ENCODE measurements at places on chromosomes 16 and 17.
A peak's percentile ranks its signal among the peaks of the same experiment; 100 is the strongest.

DNA sequence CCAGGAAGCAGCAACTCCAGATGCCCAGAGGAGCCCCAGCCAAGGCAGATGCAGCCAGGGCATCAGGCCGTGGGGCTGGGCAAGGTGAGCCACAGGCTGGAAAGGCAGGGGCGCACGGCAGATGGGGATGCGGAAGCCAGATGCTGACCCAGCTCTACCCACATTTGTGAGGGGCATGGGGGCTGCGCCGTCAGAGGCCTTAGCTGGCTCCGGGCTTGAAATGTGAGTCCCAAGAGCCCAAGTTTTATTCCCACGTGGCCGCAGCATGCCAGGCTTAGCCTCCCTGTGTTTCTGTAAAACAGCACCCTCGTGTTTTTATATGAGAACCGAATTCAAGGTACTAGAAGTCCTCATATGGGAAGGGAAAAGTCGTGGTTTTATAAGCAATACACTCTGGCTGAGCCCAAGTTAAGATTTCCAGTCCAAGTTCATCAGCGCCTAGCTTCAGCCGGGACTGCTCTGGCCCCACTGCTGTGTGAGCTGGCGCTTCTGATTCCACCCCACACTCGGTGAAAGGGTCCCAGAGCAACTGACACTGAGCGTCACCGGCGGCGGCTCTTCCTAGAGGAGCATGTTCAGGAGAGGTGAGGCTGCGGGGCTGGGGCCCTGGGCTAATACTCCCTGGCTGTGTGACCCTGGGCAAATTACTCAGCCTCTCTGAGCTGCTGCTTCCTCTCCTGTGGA, 6.7 kb upstream of the C16orf95 start:
- no peak for DNase-seq

DNA sequence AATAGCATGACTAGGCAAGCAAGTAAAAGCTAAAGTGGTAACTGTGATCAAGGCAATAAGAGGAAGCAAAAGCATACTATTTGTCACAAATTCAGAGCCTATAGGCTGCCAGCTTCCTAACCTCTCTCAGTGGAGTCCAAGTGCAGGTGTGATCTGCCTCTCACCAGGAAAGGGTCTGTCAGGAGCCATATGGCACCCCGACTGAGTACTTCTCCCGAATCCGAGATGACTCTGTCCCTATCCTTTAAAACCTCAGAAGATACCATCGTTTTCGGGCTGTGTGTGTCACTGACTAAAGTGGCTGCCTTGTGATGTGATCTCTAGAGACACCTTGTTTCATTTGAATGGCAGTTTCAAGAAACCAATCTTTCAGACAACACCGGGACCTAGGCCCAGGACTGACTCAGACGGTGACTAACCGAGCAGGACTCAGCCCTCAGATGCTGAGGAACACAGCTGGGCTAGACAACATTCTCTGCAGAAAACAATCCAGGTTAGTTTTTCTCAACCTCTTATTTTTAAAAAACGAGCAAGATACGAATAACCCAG, 63.6 kb downstream of the SMG6 start:
- DNase-seq: no peak

DNA sequence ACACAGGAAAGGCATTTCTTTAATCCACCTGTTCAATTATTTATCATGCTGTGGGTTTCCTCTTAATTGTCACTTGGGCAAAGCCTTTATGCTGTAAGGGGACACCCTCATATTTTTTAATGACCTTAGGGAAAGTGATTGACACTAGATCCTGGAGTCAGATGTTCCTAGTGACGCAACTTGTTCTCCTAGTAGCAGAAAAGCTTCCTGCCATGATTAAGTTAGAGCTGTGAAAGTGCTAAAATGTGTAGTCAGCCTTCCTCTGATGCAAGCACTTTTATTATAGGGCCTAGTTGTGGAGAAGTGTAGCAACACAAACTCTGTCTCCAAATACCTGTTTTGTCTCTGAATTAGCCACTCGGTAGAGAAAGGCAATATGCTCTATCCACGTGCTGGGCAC, 12.3 kb downstream of the TMEM100 start:
- no peak for DNase-seq

GRCh38 chr17:40542558-40543411, 22.5 kb downstream of the CCR7 start:
- no peak for DNase-seq

DNA sequence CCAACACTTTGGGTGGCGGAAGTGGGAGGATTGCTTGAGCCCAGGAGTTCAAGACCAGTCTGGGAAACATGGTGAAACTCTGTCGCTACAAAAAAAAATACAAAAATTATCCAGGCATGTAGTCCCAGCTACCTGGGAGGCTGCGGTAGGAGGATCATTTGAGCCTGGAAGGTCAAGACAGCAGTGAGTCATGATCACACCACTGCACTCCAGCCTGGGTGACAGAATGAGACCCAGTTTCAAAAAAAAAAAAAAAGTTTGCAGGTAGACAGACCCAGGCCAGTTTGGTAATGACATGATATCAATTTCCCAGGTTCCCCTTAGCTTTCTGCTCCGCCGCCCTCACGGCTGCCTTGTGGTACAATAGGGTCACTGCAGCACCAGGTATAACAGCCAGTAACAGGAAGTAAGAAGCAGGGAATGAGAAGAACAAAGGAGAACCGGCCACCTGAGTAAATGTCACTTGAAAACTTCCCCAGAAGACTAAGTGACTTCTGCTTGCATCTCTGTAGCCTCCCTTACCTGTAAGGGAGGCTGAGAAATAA, 201.2 kb upstream of the HSBP1 start:
- no peak for DNase-seq

GRCh38 chr17:79180358-79181005, 105.9 kb downstream of the ENGASE start:
- DNase-seq: no peak

GRCh38 chr17:60529806-60530205, 3.8 kb upstream of the APPBP2 start:
- DNase-seq: no peak

- DNase-seq: no peak
These were observed 6.5 kb upstream of the USP32 start for GRCh38 chr17:60398227-60398959.

GRCh38 chr16:10009684-10010083, 172.5 kb downstream of the GRIN2A start:
- no peak for DNase-seq

GRCh38 chr16:85103114-85104079, 8.9 kb downstream of the CIBAR2 start:
- DNase-seq: no peak

DNA sequence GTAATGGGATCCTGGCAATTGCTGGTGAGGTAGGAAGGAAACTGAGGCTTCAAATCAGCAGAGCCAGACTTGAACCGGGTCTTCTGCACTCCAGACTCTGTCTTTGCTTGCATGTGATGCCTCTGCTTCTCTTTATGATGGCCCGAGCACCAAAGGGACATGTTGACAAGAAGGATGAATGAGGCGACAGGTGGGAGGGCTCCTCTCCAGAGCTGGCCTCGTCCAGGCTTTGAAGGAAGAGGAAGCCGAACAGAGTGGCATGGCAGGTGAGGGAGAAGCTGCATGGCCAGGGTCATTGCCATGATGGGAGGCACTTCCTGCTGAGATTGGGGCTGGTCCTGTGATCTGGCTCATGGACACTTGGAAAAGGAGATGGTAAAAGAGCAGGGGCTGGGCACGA, 40.8 kb downstream of the AKAP1 start:
- DNase-seq: no peak

DNA sequence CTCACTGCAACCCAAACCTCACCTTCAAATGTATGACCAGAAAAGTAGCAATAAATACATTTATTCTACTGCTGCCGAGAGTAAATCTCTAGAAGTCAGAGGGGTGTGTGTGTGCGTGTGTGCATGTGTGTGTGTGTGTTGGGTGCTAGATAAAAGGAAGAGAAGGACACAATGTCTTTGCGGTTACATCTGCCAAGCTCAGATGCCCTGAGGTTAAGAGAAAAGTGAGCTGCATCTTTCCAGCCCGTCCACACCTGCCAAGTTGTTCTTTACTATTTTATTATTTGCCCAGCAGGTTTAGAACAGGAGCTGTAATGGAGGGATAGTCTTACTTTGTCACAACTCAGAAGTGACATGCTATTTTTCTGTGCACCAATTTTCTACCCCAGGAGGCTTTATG, 54.5 kb upstream of the ANKFN1 start:
- DNase-seq: no peak

GRCh38 chr17:67095803-67096202, 51.4 kb downstream of the CACNG1 start:
- no peak for DNase-seq

GRCh38 chr17:76092526-76093413, 10.8 kb downstream of the EXOC7 start:
- DNase-seq: no peak

DNA sequence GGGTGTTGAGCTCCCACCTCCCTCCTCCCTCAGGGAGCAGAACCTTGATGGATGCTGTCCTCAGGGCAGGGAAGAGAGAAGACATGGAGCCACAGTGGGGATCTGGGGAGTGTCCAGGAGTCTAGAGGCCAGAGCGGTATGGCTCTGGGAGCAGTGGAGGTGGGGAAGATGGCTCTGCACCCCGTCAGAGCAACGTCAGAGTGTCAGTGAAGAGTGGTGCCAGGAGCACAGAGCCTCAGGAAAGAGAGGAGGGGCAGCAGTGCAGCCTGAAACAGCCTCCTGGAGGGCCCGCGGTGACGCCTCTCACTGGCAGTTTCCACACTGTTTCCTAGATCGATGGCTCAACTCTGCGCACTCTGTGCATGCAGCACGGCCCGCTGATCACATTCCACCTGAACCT, 23.2 kb upstream of the SLC5A11 start:
- DNase-seq: no peak

- no peak for DNase-seq
These were observed 1.2 kb upstream of the NR1D1 start for GRCh38 chr17:40101367-40102210.

- DNase-seq: peak; percentile 48
These were observed 33.3 kb downstream of the PLCD3 start for GRCh38 chr17:45098869-45099616.

- DNase-seq: no peak
These were observed 616.9 kb upstream of the SOX9 start for GRCh38 chr17:71503710-71504465.

GRCh38 chr17:21513012-21513570, 136.9 kb downstream of the KCNJ12 start:
- peak; percentile 53 for DNase-seq

DNA sequence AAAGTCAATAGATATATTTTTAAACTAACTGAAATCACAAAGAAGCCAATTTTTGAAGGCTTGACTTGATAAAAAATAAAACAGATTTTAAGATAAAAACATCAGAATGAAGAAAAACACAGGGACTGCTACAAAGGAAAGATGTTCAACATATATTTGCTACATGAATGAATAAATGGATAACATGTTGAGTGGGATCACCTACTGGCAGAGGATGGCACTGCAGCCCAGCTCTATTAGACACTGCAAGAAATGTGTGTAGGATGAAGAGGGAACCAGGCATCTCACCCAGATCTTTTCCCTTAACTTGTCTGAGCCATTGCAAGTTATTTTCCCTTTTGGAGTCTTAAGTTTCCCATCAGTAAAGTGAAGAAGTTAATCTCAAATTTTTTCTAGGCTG, 4.2 kb downstream of the AIPL1 start:
- DNase-seq: no peak

- no peak for DNase-seq
These were observed 38.0 kb downstream of the TTC19 start for GRCh38 chr17:16037636-16038035.

DNA sequence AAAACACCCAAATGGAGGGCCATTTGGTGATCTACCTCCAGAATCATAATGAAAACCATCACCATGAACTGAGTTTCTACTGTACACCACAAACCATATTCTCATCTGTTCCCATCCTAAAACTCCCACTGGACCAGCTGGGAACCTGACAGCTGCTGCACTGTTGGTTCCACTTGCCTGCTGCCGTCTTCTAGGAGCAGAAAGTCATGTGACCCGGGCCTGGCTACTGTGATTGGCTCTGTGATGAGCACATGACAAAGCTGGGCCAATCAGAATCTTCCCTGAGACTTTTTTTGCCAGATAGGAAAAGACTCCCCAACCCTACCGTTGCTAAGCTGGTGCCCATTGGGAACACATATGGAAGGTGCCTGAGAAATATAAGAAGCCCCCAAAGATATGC, 264.2 kb downstream of the MRTFB start:
- DNase-seq: no peak

DNA sequence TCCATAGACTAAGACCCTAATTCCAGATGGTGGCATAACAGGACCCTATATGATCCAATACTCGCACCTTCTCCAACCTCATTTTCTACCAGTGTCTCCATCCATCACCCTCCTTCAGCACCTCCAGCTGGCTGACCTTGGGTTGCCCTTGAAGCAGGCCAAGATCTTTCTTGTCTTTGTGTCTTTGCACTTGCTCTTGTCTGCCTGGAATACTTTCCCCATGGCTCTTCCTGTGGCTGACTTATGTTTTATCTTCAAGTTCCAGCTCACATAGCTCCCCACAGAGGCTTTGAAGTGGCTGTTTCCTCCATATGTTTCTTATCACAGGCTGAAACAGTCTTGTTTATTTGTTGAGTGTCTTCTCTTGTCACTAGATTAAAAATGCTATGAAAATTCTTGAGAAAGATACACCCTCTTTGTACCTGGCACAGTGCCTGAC, 29.6 kb upstream of the MMD start:
- no peak for DNase-seq

DNA sequence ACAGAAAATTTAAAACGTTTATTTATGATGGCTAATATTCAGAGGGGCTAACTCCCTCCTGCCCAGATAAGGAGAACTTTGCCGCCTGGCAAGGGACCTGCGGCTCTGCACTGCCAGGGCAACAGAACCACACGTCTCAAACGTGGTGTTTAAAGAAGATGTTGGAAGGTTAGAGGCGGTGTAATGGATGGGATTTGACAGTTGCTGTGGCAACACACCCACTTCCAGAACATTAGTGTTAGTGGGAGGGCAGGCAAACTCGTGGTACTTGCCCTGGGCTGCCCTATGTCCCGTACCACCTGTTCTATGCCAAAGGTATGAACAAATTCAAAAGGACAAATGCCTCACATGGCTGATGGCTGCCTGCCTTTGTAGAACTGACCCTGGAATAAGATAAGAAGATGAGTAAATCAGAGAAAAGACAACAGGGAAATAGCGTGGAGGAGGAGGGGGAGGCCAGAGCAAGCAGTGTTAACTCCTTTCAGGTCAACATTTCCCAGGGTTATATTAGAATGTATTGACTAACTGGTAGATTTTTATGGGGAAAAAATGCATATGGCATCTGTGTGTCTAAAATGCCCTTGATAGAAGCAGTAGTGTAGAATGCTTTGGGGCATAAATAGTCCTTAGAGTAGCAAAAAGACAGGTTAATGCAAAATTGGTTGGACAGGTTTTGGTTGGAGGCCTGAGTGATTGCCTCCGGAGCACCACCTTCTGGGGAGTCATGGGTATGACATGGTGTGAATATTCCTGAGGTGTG, 30.8 kb downstream of the HLF start:
- DNase-seq: peak; percentile 35

DNA sequence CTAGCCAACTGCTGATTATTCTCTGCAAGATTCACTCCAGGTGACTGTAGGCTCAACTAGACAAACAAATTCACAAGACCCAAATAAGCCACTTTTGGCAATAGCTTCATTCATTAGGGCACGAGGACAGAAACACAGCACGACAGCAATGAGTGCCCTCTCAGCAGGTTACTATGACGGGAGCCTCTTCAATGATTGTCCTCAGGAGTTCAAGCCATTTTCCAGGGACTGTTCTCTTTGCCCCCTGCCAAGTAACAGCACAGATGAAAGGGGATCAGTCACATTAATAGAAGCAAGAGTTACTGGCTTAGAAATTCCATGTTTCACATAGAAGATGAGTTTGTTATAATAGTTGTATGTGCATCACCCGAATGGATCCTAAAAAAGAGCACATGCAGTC, 712.2 kb downstream of the CDH8 start:
- no peak for DNase-seq

All from stimulated activated CD8-positive, alpha-beta memory T cell treated with anti-CD3 and anti-CD28 coated beads, Interleukin-2, amount 100 ng/mL, for 1 hour (primary cell).